ENCODE measurements at places on chromosomes 4 and X.

- no peak for DNase-seq
- peaks cover 63% of the 10 kb centered on the region for H3K4me1 ChIP-seq
- no peaks in the 10 kb centered on the region for H3K36me3 ChIP-seq
- H3K4me3 ChIP-seq = no peak overlapping the region
Measured at GRCh38 chrX:17552044-17552650, 177.1 kb downstream of the NHS start.

- H3K27me3 ChIP-seq = peaks cover 1% of the 10 kb centered on the region
- no peaks in the 10 kb centered on the region for H3K36me3 ChIP-seq
- no peak overlapping the region for H3K27ac ChIP-seq
- no peak overlapping the region for H3K4me3 ChIP-seq
- DNase-seq = no peak
- no peaks in the 10 kb centered on the region for H3K4me1 ChIP-seq
Measured at GRCh38 chr4:9904976-9905587, 116.2 kb downstream of the SLC2A9 start.

GRCh38 chrX:85666471-85666870, 287.0 kb upstream of the POF1B start:
- no peaks in the 10 kb centered on the region for H3K36me3 ChIP-seq
- no peak for DNase-seq
- no peaks in the 10 kb centered on the region for H3K27me3 ChIP-seq

DNA sequence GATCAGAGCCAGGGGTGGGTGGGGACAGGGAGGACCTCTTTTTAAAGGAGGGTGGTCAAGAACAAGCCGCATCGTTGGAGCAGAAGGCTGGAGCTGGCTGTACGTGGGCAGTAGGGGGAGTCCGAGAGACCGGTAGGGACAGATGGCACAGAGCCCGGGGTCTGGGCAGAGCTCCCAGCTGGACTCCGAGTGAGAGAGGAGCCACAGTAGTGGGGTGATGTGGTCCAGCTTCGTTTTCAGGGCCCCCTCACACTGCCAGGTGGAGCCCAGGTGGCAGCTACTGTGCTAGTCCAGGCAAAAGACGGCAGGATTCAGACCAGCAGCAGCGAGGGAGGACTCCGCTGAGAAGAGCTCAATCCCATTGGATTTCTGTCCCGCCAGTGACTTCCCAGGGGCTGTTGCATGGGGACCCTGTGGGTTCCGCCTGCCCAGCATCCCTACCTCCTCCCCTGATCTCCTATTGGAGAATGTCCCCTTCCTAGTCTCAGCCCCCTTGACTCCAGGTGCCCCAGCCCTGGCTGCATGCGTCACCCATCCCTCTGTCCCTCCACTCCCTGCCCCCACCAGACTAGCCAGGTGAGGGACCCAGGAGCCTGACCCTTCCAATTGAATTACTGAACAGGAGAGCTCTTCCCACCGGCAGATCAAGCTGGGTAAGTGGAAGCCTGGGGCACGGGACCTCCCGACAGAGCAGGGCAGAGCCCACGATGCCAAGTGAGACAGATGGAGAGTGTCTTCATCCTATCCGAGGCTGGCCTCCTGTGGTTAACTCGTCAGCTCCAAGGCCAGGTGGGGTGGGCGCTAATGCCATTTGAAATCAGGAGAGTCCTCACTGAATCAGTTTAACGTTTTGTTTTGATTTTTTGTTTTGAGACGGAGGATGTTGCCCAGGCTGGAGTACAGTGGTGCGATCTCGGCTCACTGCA, 2.9 kb downstream of the ARHGAP4 start:
- no peak overlapping the region for H3K4me3 ChIP-seq
- peaks cover 1% of the 10 kb centered on the region for H3K27me3 ChIP-seq
- peaks cover 13% of the 10 kb centered on the region for H3K4me1 ChIP-seq
- H3K27ac ChIP-seq = no peak overlapping the region
- no peaks in the 10 kb centered on the region for H3K36me3 ChIP-seq
- DNase-seq = peak; percentile 33

GRCh38 chr4:70801265-70801809, 38.4 kb downstream of the GRSF1 start:
- H3K27me3 ChIP-seq = peaks cover 1% of the 10 kb centered on the region
- no peak overlapping the region for H3K4me3 ChIP-seq
- no peak for DNase-seq
- H3K27ac ChIP-seq = no peak overlapping the region

DNA sequence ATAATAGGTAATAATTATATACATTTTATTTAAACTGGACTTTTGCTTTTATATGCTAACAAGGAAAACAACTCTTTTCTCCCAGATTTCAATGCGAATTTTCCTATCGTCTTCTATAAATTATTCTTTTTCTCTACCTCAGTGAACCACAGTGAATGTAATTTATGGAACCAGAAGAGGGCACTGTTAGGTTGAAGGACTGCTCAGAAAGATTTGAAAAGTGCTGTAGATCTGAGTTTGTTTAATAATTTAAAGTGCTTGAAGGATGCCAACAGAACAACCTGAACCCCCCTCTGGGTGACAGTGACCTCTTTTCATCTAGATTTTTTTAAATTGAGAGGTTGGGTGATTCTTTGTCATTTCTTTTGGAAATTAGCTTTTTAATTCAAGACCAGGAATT, 54.9 kb downstream of the PHOX2B start:
- peaks cover 4% of the 10 kb centered on the region for H3K27me3 ChIP-seq
- H3K27ac ChIP-seq = no peak overlapping the region
- DNase-seq = peak; percentile 39
- H3K4me1 ChIP-seq = peaks cover 15% of the 10 kb centered on the region

DNA sequence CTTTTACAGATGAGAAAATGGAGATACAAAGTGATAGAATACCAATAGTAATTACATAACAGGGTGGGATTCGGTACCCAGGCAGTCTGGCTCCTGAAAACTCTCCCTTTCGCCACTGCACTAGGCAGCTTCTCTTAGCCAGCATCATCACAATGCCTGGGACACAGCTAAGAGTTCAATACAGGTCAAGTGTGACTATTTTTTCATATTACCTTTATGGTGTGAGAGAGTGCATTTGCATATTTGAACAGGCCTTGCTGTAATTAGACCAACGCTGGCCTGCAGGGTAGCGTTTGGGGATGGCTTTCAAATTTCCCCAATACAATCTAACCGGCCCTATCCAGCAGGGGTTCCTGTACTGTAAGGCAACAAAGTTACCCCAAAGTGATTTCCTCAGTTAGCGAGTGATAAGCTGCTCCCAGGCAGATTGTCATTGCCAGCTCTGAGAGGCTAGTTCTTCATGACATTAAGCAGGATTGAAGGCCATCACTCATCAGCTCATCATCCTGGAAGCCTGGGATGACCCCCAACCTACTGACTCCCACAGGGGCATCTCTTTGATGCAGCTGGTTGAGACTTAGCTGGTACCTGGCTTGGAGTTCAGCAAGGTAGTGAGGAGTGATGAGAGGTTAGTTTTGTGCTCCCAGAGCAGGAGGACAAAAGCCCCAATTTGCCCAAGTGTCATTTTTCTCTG, 836.8 kb upstream of the LCORL start:
- no peaks in the 10 kb centered on the region for H3K36me3 ChIP-seq
- H3K4me3 ChIP-seq = no peak overlapping the region
- H3K27me3 ChIP-seq = peaks cover 2% of the 10 kb centered on the region
- H3K27ac ChIP-seq = no peak overlapping the region
- H3K4me1 ChIP-seq = peaks cover 43% of the 10 kb centered on the region
- DNase-seq = no peak

- no peak overlapping the region for H3K27ac ChIP-seq
- H3K36me3 ChIP-seq = no peaks in the 10 kb centered on the region
- no peaks in the 10 kb centered on the region for H3K27me3 ChIP-seq
Measured at GRCh38 chrX:85108165-85108564, 104.5 kb downstream of the APOOL start.

DNA sequence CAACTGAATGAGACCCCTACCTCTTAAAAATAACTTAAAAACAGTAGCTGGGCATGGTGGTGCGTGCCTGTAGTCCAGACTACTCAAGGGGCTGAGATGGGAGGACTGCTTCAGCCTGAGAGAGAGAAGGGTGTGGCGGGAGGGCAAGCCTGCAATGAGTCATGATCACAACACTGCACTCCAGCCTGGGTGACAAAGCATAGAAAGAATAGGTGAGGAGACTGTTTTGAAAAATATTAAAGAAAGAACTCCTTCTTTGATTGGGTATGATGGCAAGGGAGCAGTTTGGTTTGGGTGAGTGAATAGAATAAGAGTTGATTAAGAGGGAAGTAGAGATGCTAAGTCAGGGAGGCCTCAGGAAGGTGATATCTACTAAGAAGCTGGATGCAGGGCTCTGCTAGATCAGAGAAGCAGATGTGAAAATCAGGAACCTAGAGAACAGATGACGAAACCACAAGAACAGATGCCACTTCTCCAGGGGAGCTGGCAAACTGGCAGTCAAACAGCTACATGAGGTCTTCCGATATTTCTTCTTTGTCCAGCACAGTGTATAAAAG, 318.6 kb downstream of the OPHN1 start:
- H3K27ac ChIP-seq = no peak overlapping the region
- no peaks in the 10 kb centered on the region for H3K4me1 ChIP-seq
- peaks cover 4% of the 10 kb centered on the region for H3K36me3 ChIP-seq
- H3K4me3 ChIP-seq = no peak overlapping the region
- DNase-seq = peak; percentile 31
- no peaks in the 10 kb centered on the region for H3K27me3 ChIP-seq

DNA sequence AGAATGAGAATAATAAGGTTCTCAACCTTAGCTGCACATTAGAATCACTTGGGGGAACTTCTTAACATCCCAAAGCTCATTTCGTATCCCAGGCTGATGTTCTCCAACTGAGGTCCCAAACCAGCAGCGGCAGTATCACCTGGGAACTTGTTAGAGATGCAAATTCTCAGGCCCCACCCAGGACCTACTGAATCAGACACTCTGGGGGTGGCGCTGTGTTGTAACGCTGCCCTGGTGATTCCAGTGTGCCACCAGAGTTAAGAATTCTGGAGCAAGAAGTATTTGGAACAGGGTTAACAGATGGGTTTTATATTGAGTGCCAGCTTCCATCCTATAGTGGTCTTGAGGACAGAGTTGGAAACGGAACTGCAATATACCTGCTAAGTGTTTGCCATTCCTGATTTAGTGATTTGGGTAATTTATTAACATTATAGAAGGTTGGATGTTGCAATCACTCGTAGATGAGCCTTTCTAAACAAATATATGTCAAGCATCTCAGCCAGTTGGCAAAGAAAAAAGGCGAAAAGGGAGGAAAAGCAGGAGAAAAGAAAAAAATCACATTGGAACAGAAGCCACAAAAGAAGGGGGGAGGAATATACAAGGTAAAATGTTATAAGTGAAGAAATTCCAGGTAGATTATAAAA, 141.0 kb downstream of the ARX start:
- H3K27me3 ChIP-seq = no peaks in the 10 kb centered on the region
- no peak overlapping the region for H3K4me3 ChIP-seq
- peaks cover 1% of the 10 kb centered on the region for H3K36me3 ChIP-seq
- DNase-seq = no peak
- peaks cover 16% of the 10 kb centered on the region for H3K4me1 ChIP-seq
- no peak overlapping the region for H3K27ac ChIP-seq

DNA sequence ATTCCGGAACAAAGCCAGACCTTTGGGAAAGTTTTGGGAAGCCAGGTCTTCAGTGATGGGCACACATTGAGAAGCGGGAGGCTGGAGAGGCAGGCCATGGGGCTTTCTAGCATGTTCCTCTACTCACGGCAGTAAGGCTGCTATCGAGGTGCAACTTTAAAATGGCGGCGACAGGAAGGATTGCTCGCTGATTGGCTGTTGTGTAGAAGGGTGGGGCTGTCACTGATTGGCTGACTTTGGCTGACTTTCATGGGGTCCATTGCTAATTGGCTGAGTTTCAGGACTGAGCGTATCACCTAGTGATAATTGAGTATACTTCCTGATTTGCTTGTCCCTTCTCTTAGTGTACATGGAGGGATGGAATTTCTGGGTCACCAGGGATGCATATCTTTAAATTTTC, 19.7 kb upstream of the GLOD5 start:
- H3K27me3 ChIP-seq = no peaks in the 10 kb centered on the region
- H3K27ac ChIP-seq = no peak overlapping the region
- H3K36me3 ChIP-seq = no peaks in the 10 kb centered on the region
- no peak for DNase-seq
- H3K4me1 ChIP-seq = peaks cover 10% of the 10 kb centered on the region

- no peak overlapping the region for H3K4me3 ChIP-seq
- no peak for DNase-seq
- no peaks in the 10 kb centered on the region for H3K36me3 ChIP-seq
- no peaks in the 10 kb centered on the region for H3K4me1 ChIP-seq
- no peaks in the 10 kb centered on the region for H3K27me3 ChIP-seq
Measured at GRCh38 chrX:66553973-66554372, 84.9 kb downstream of the EDA2R start.

- no peaks in the 10 kb centered on the region for H3K4me1 ChIP-seq
- no peak for DNase-seq
- H3K36me3 ChIP-seq = no peaks in the 10 kb centered on the region
- no peak overlapping the region for H3K4me3 ChIP-seq
Measured at GRCh38 chrX:30679369-30679768, 26.1 kb downstream of the GK start.

- H3K36me3 ChIP-seq = no peaks in the 10 kb centered on the region
- H3K27ac ChIP-seq = no peak overlapping the region
- H3K4me1 ChIP-seq = no peaks in the 10 kb centered on the region
- H3K4me3 ChIP-seq = no peak overlapping the region
- DNase-seq = no peak
Measured at GRCh38 chr4:9867751-9868425, 86.5 kb downstream of the DRD5 start.

DNA sequence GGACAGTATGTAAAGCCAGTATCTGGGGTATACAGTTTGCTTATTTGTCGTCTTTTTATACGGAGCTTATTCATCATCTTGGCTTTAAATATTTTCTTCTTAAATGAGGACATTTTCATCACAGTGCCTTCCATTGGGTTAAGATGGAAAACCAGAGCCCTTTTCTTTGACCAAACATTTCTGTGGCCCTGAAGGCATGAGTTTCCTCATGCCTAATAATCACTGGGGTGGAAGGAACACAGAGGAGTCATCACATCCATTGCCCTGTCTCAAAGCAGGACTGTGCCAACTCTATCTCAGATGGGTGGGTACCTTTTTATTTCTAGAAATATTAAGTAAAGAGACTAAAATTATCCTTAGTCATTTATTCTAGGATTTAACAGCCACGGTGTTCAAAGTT, 40.0 kb downstream of the CHRDL1 start:
- no peak overlapping the region for H3K27ac ChIP-seq
- H3K36me3 ChIP-seq = peaks cover 6% of the 10 kb centered on the region
- no peak for DNase-seq
- H3K4me1 ChIP-seq = peaks cover 49% of the 10 kb centered on the region

DNA sequence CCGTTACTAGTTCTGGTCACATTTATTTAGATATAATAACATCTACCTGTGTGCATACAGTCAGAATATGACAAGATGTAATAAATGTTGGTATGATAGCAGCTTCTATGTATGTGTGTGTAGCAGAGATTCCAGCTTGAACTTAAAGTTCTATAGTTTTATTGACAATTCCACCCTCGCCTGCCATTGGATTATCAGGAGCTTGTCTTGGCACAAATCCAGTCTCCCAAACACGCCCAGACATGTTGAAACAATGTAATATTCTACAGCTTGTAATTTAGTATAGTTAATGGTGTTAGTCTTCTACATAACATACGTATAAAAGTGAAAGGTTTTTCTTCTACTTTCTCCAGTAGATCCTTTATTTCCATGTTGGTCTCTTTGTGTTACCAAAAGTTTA, 44.4 kb downstream of the BBS12 start:
- no peaks in the 10 kb centered on the region for H3K27me3 ChIP-seq
- peak overlapping the region; percentile 45 for H3K4me3 ChIP-seq
- no peak for DNase-seq

Measured in HFFc6 (cell line).